Stimulated activated CD4-positive, alpha-beta T cell treated with anti-CD3 and anti-CD28 coated beads, Interleukin-15, amount 100 ng/mL, for 1 hour (primary cell): ENCODE measurements at places on chromosomes 2 and 18.

- DNase-seq = no peak
Measured at GRCh38 chr2:12915787-12916186, 199.1 kb downstream of the TRIB2 start.

DNA sequence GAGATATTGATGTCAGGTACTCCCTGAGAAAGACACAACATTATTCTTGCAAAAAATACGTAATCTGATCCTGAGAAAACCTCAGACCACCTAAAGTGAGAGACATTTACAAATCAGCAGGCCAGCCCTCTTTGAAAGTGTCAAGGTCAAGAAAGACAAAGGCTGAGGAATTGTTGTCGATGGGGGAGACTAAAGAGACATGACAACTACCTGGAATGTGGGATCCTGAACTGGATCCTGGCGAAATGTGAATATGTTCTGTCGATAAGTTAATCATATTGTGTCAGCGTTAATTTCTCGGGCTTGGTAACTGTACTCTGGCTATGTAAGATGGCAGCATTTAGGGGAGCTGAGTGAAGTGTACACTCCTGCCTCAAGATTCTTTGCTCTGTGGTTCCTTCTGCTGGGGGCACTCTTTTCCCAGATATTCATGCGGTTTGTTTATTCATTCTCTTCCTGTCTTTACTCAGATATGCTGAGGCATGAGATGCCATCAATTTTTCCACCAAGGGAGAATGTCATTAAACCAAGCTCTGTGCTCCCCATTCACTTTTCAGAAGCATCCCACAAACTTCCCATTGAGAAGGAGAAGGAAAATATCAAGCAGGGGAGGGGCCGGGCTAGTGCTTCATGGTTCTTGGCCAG, 154.9 kb downstream of the CAPN13 start:
- DNase-seq = no peak

DNA sequence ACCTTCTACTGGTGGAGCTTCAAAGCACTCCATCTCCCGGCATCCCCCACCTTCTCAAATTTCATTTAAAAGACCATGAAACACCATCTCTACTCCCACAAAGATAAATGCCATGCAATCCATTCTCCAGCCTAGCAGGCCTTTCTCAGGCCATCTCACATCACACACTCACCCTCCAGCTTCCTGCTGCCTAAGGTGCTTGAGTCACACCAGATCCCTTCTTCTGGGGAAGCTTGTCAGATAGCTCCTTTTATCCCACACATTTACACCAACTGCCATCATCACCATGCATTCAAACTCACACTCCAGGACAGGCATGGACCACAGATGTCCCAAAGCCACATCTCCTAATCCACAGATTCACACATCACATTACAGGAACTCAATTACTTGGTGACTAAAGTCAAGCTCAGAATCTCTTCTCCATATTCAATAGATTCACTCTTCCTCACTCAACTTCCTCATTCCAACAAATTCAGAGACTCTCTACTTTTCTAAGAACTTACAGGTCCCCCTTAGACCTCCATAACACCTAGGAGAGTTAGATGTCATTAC, 292.5 kb downstream of the TNS1 start:
- no peak for DNase-seq

DNA sequence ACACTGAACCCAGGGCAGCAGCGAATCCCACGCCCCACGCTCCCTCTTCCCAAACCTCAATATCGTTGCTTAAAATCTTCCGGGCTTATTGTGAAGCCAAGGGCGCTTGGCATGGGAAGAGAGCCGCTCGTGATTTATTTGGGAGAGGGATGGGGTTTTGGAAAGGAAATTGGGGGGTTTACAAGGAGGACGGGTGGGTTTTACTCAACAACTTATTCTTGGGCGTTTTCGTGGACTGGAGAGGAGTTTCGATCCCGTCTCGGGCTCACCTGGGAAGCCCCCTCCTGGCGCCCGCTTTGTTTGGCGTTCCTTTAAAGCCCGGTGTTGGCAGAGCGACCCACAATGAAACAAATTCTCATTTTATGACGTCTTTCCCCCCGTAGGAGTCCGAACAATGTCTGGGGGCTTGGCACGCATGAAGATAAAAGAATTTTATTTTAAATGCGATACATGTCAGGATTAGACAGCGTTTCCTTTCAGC, 135.3 kb downstream of the INSIG2 start:
- DNase-seq = no peak

DNA sequence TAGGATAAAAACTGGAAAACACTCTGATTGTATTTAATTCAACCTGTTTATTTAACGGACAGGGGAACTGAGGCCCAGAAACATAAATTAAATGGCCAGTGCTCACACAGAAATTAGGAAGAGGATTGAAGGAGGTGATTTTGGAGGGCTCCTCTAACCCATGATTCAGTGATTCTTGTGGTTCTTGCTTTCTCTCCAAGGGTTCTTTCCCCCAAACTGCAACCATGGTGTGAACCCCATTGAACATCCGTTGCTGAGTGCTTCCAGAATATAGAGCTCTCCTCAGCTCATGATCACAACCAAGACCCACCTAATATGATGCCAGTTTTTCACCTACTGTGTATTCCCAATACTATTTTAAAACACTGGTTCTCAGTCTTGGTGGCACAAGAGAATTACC, 41.4 kb downstream of the BMP10 start:
- DNase-seq = no peak

DNA sequence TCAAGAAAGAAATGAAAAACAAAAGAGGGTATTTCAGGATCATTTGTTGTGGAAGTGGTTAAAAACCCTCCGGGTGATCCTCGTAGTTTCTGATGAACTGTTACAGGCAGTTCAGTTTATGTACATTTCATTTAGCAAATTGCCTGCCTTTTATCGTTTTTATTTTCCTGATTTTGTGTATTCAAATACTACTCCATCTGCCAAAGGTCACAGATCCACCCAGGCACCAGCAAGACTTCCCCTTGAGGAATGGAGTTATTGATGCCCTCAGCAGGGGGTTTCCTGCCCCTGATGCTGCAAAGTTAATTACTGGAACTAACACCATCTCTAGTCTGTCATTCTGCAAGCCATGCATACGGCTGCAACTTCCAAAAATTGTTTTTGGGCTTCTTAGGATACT, 641.9 kb downstream of the SLC4A3 start:
- DNase-seq = no peak

- DNase-seq = no peak
Measured at GRCh38 chr2:70143314-70144150, 47.3 kb downstream of the C2orf42 start.

DNA sequence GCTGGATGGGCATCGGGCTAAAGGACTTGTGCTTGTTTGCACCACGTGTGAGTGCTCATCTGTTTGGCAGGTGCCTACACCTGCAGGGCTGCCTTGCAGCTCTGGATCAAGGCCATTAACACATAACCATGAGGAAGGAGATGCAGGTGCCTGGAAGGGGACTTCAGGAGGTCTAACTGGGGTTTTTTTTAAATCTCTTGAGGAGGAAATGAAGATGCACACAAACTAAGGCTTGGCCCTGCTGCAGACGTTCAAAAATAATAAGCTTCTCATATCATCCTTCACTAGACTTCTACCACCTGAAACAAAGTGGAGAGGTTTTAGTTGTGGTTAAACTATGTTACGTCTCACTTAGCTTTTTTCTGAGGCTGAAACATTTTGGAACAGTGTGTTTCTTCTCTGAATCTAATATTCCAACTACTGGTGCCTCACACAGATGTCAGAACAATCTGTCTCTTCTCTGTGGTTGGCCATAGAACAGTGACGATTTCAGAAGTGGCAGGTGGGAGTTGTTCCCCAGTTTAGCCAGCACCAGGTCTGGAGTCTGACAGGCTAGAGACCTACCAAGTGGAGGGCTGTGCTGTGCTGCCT, 36.5 kb downstream of the BCL2L11 start:
- DNase-seq = no peak

- DNase-seq = no peak
Measured at GRCh38 chr18:31487246-31488015, 10.5 kb upstream of the DSG2 start.

GRCh38 chr2:229475778-229476177, 204.7 kb upstream of the PID1 start:
- no peak for DNase-seq

DNA sequence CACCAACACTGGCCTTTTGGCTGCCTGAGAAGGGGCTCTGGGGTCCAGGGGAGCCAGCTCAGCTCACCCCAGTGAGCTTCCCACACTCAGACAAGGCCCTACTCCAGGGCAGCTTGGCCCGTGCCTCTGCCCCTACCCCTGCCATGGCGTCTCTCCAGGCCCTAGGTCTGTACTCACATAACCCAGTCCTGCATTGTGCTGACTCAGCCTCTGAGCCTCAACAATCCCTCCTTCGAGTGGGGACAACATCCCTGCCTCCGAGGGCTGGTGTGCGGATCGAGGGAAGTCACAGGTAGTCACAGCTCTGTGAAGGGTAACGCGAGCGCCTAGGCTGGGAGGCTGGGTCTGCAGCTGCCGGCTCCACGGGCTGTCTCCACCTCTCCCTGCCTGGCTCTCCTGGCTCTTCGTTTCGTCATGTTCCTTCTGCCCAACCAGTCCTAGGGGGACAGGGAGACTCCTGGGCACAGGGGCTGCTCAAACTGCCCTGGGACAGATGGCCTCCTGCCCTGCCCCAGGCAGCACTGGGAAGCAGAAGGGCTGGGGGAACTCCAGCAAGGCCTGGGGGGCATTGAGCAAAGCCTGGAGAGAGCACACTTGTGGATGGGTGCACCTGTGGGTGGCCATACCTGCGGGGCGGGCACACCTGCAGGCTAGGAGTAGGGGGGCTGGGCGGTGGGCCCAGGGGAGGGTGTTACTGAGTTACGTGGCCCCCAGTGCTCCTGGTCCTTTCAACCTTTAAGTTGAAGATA, 74.6 kb downstream of the RRM2 start:
- no peak for DNase-seq

GRCh38 chr2:241511091-241511741, 2.8 kb upstream of the STK25 start:
- no peak for DNase-seq

GRCh38 chr2:130824492-130825061, 12.1 kb upstream of the ARHGEF4 start:
- DNase-seq = peak; percentile 45

DNA sequence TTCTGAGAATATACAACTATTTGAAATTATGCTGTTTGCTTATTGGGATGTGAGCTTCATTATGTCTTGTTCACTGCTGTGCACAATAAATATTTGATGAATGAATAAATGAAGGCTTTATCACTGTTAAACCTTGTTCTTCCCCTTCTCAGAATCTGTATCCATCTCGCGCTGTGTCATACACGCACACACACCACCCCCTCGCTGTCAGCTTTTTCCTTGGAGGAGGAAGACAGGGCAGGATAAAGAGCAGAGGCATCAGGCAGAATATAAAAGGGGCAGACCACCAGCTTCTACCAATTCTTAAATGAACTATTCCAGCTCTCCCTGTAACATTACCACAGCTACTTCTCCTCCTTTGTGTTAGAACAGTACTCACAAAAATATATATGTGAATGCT, 75.0 kb downstream of the CD226 start:
- DNase-seq = no peak

- no peak for DNase-seq
Measured at GRCh38 chr2:190110699-190111098, 48.2 kb upstream of the MSTN start.

DNA sequence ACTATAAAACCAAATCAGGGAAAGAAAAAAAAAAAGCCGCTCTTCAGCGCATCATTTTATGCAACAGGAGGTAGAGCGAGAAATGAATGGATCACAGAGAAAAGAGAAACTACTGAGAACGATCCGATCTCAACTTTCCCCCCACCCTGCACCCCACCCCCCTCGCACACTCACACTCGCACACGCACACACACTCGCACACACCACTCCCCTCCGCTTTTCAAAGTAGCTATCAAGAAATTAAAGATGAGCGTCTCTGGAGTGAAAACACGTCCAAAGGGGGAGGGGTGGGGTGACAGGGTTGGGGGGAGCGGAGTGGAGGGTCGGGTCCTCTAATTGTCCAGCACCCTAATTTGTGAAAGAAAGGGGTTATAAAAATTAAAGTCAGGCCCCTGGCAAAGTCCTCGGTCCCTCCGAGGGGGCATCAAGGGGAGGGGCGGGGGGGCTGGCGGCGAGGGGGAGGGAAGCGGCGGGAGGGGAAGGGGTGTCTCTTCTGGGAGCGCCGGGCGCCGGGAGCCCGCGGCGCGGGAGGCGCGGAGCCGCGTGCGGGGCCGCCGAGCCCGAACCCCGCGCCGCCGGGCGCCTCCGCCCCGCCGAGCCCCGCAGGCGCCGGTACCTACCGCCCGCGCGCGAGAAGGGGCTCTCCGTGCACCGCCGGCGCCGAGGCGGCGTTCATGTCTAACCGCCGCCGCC, 428 bp downstream of the TCF4 start:
- no peak for DNase-seq

GRCh38 chr18:76364282-76365259, 130.5 kb downstream of the ZNF516 start:
- no peak for DNase-seq

- no peak for DNase-seq
Measured at GRCh38 chr2:60447943-60448342, 105.5 kb downstream of the BCL11A start.

DNA sequence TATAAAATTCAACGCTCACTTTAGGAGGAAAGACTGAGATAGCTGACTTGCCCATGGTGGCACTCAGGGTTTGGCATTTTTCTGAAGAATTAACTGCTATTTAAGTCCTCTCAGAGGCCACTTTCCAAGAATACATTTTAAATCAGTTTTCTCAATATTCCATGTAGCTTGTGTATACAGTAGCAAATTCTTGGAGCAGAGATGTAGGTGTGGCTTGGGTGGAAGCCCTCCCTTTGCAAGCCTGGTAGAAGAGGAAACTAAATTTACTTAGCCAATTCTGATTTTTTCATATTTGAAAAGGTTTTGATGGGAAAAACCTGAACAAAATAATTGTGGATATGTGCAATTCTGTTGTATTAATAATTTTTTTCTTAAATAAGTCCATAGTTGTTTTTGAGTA, 14.0 kb upstream of the ITGAV start:
- no peak for DNase-seq
